ENCODE measurements at places on chromosomes 16 and 17. TPM values are rescaled to one million over a fixed set of nuclear protein-coding genes. Genes with fewer than 3 reads are reported as not detected.
A peak's percentile ranks its signal among the peaks of the same experiment; 100 is the strongest.

The KIFC3 gene
- total RNA-seq, result 34.5 TPM

The PTX4 gene
- not detected for total RNA-seq

The CACNG4 gene
- total RNA-seq, result 8.7 TPM

The CCR7 gene
- total RNA-seq, result not detected

The SETD6 gene
- total RNA-seq, result 33.7 TPM

The ACSM5 gene
- not detected for total RNA-seq

The CTCF gene
- total RNA-seq, result 69.8 TPM

The KRTAP4-9 gene
- total RNA-seq, result not detected

The ZPBP2 gene
- total RNA-seq, result not detected

GRCh38 chr16:6407596-6407995 is 925.0 kb upstream of the RBFOX1 start:
- no peak for DNase-seq
- no peaks in the 10 kb centered on the region for H3K4me1 ChIP-seq
- H3K27ac ChIP-seq, result no peak overlapping the region
- H3K27me3 ChIP-seq, result no peaks in the 10 kb centered on the region
- no peaks in the 10 kb centered on the region for H3K36me3 ChIP-seq
- H3K4me3 ChIP-seq, result no peak overlapping the region

- no peak for DNase-seq
- H3K4me1 ChIP-seq, result no peaks in the 10 kb centered on the region
Measured at GRCh38 chr16:86836503-86837129, 258.3 kb downstream of the FOXL1 start.

DNA sequence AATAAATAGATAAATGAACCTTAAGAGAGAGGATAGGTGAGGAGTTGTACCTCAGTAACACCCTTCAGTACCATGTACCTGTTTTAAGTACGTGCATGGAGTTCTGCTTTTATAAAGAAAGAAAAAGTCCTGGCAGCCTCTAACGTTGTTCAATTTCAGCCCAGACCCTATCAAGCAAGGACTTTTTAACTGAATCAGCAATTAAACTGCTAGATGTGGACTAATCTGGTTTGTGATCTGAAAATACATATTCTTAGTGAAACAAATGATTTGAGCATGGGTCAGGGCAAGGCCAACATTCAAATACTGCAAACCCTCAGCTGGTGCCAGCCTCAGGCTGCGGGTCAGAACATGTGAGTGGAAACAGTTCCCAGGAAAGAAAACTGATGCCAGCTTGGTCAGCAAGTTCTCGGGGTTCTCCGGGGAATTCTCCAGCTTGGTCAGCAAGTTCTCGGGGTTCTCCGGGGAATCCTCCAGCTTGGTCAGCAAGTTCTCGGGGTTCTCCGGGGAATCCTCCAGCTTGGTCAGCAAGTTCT is 84.5 kb downstream of the MRM3 start:
- H3K27ac ChIP-seq, result no peak overlapping the region
- no peaks in the 10 kb centered on the region for H3K4me1 ChIP-seq
- peaks cover 3% of the 10 kb centered on the region for H3K36me3 ChIP-seq
- H3K4me3 ChIP-seq, result no peak overlapping the region

DNA sequence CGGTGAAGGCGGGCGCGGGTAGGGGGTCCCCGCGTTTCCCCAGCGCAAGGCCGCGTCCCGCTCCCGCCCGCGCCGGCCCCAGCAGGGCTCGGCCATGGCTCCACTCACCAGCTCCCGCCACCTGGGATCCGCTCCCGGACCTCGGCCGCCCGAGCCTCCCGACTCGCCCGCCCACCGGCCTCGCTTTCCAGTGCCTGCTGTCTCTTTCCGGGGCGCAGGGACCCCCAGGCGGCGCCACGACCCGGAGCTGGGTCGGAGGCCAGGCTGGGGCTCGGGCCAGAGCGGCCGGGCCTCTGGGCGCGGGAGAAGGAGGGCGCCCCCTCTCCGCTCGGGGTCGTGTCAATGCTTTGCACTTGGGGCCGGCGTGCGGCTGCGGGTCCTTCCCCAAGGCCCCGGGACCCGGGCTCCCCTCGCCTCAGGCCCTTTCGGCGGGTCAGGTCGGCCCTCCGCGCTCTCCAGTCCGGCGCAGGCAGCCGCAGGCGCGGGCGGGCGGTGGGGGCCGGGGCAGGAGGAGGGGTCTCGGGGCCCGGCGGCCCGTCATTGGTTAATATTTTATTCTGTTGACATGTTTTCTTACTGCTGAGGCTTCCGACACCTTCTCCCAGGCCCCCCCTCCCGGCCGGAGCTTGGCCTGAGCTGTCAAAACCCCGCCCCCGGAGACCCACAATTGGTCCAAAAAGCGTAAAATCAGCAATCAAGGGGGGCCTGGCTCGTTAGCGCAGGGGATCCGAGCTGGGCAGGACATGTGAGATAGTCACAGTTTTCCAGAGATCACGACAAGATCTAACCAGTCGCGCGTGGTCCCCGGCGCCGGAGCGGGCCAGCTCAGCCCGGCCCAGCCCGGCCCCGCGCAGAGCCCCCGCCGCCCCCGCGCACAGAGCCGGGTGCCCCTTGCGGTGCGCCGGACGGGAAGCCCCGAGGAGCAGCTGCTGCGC is at the start of gene TBX2:
Gene TBX2 (plus strand): TSS at position 713 of the 935 bp plus-strand sequence. CDS start 334 bp downstream, outside the sequence.
- DNase-seq, result no peak
- H3K4me1 ChIP-seq, result peaks cover 18% of the 10 kb centered on the region
- H3K36me3 ChIP-seq, result no peaks in the 10 kb centered on the region
- H3K27ac ChIP-seq, result no peak within 1 kb of the TSS
- H3K27me3 ChIP-seq, result peaks cover 71% of the 10 kb centered on the region
- peak within 1 kb of the TSS; percentile 68 for H3K4me3 ChIP-seq

DNA sequence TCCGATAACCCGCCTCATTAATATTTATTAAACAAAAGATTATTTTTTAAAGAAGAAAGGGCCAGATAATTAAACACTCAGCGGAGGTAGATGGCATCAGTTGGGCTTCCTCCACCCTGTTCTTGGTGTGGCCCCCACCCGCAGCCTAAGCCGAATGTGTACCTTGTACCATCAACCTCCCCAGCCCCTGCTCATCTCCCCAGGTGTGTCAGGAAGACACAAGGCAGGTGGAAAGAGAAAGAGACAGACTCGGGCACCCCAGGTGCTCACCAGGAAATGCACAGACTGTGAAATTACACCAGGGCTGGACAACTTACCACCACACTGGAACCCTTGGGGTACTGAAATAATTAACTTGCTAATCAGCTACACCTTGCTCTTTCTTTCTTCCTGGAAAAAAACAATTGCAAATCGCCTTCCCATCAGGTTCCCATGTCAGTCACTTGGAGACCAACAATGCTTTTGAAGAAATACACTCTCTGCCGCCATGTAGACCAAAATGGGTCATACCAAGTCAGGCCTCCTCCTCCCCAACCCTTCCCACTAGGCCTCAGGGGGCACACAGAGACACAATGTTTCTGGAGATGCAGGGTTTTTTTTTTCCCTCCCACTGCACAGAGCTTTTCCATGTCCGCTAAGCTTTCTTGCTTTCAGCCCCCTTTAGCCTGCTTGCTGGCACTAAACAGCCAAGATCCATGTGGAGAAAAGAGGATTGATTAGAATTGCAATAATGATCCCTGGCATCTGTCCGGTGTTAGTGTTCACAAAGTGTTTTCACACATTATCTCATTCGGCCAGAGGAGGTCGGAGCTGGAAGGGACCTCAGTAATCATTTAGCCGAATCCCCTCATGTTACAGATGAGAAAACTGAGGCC is 8.6 kb upstream of the LHX1 start:
- peaks cover 71% of the 10 kb centered on the region for H3K27me3 ChIP-seq
- H3K4me3 ChIP-seq, result no peak overlapping the region
- H3K4me1 ChIP-seq, result peaks cover 28% of the 10 kb centered on the region
- no peak for DNase-seq

- H3K36me3 ChIP-seq, result no peaks in the 10 kb centered on the region
- H3K4me3 ChIP-seq, result no peak overlapping the region
- peaks cover 37% of the 10 kb centered on the region for H3K27me3 ChIP-seq
- no peaks in the 10 kb centered on the region for H3K4me1 ChIP-seq
Measured at GRCh38 chr16:87053016-87053982, 263.9 kb downstream of the C16orf95 start.

- H3K36me3 ChIP-seq, result no peaks in the 10 kb centered on the region
- H3K27ac ChIP-seq, result no peak overlapping the region
- H3K4me3 ChIP-seq, result no peak overlapping the region
- H3K27me3 ChIP-seq, result peaks cover 55% of the 10 kb centered on the region
Measured at GRCh38 chr17:56629531-56630075, 36.1 kb downstream of the NOG start.

DNA sequence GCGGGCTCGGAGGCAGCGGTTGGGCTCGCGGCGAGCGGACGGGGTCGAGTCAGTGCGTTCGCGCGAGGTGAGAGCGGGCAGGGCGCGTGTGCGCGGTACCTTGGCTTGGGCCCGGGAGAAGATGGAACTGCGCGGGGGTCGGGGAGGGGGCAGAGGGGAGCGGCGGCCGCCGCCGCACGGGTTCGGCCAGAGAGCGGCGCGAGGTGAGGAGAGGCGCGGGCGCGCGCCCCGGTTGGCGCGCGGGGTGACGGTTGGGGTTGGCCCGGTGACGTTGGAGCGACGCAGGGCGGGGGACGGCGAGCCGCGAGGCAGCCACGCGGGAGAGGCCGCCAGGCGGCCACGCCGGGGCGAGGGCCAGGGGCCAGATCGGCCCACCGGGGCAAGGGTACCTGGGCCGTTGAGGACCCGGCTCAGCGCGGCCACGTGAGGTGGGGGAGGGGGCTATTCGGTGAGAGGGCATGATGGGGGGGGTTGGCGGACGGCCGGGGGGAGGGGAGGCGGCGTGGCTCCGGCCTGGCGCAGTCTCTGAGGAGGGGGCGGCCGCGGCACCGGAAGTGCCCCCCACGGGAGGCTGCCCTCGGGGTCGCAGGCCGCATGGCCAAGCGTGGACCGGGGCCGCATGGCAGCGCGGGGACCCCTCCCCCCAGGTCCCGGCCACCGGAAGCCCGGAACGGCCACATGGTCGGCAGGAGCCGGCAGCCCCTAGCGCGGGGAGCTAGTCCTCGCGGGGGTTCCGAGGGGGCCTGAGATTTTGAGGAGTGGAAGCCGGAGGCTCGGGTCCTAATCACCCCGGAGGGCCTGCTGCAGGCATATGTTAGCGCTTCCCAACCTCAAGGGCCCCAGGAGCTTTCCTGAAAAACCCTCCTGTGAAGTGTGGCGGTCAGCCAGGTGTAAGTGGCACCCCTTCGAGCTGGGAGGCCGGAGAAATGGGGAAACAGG is 527 bp downstream of the EIF5A start:
- peak overlapping the region; percentile 99 for H3K27ac ChIP-seq
- peak overlapping the region; percentile 93 for H3K4me3 ChIP-seq
- H3K4me1 ChIP-seq, result peaks cover 19% of the 10 kb centered on the region

DNA sequence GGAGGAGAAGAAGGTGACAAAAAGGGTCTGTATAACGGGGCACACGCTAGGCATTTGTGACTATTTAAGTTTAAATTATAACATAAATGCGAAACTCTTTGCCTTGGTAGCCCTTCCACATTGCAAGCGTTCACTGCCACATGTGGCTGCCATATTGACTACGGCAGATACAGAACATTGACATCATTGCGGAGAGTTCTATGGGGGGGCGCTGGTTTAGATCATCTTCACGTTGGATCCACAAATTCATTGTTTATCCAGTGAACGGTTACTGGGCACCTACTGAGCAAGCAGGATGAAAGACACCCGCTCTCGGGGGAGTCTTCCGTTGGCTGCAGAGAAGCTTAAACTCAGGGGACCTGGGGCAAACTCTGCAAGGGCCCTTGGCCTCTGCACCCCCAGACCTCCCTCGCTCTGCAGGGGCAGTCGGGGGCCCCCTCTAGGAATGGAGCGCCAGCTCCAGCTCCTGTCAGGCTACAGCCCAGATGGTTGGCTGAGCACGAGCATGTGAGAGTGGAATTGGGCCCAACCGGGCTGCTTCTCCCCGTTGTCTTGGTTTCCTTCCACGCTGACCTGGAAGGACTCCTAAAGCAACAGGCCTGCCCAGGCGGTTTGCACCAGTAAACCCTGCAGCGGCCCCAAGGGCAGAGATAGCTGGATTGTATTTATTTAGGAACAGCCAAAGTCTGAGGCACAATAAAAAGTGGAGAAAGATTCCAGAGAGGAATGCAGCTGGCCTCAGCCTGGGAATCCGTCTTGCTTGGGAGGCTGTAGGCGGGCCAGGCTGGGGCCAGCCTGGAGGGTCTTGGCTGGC is 172.2 kb downstream of the SEC14L1 start:
- peaks cover 6% of the 10 kb centered on the region for H3K36me3 ChIP-seq
- H3K4me1 ChIP-seq, result peaks cover 6% of the 10 kb centered on the region
- no peak for DNase-seq
- H3K27me3 ChIP-seq, result no peaks in the 10 kb centered on the region

DNA sequence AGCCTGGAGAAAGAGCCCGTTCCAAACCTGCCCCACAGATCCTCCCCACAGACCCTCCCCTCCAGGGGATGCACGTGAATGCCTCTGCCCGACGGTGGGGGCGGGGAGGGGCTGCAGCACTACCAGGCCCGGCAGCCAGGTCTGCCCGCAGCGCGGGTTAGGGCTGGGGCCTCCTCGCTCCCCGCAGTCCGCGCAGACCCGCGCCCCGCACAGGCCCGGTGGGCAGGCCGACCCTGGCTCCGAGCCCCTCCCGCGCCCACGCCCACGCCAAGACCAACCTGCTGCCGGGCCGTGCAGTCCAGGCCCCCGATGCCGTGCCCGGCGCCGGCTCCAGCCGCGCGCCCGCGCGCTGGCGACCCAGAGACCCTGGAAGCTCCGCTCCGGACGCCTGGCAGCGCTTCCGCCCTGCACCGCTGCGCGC is at the start of gene RPUSD1:
Gene RPUSD1 (minus strand): TSS at position 404 of the 421 bp plus-strand sequence. CDS start 644 bp downstream, outside the sequence.
- peak within 1 kb of the TSS; percentile 62 for H3K27ac ChIP-seq
- H3K27me3 ChIP-seq, result no peaks in the 10 kb centered on the region
- peaks cover 7% of the 10 kb centered on the region for H3K36me3 ChIP-seq
- no peaks in the 10 kb centered on the region for H3K4me1 ChIP-seq
- DNase-seq, result peak; percentile 43

- no peak overlapping the region for H3K27ac ChIP-seq
- no peaks in the 10 kb centered on the region for H3K27me3 ChIP-seq
- no peaks in the 10 kb centered on the region for H3K36me3 ChIP-seq
- H3K4me3 ChIP-seq, result no peak overlapping the region
Measured at GRCh38 chr16:49566432-49566831, 192.8 kb downstream of the C16orf78 start.

DNA sequence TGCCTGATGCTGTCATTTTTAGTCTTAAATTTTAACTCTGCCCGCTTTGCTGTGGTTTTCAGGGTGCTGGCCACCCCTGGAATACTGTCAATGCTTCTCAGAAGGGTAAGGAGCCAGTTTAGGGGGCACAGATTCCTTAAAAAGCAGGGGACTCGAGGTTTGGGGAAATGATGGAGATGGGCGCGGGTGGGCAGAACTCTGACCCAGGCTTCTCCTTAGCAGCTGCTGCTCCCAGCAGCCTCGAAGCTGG is 23.7 kb downstream of the STAT5A start:
- peak overlapping the region; percentile 53 for H3K27ac ChIP-seq
- H3K4me1 ChIP-seq, result peaks cover 27% of the 10 kb centered on the region
- H3K27me3 ChIP-seq, result peaks cover 24% of the 10 kb centered on the region
- no peak for DNase-seq

GRCh38 chr17:62658136-62658920 is 30.9 kb downstream of the MRC2 start:
- no peak for DNase-seq
- H3K27me3 ChIP-seq, result peaks cover 4% of the 10 kb centered on the region
- no peaks in the 10 kb centered on the region for H3K36me3 ChIP-seq
- no peak overlapping the region for H3K27ac ChIP-seq
- H3K4me3 ChIP-seq, result no peak overlapping the region
- peaks cover 4% of the 10 kb centered on the region for H3K4me1 ChIP-seq

DNA sequence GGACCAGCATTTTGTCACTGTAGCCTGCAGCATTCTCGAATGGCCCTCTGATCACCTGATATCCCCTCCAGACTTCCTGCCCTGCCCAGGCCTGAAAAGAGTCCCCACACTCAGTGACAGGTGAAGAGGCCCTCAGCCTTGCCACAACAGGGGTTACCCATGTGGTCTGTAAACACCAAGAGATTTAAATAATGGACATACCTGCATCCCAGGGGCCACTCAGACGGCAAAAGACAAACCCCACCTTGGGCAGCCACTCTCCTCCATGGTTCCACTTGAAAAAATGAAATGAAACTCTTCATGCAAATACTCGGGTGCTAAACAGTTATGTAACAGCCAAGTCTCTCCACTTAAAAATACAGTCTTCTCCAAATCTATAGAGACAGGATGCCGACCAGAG is 22.9 kb upstream of the PECAM1 start:
- no peak for DNase-seq
- H3K4me3 ChIP-seq, result no peak overlapping the region
